CD4-positive, alpha-beta T cell treated with Interleukin-6 for 4 hours (primary cell): ENCODE measurements at places on chromosomes 6 and 20.

- DNase-seq, result no peak
These were observed 48.7 kb downstream of the SCGN start for GRCh38 chr6:25700761-25701160.

DNA sequence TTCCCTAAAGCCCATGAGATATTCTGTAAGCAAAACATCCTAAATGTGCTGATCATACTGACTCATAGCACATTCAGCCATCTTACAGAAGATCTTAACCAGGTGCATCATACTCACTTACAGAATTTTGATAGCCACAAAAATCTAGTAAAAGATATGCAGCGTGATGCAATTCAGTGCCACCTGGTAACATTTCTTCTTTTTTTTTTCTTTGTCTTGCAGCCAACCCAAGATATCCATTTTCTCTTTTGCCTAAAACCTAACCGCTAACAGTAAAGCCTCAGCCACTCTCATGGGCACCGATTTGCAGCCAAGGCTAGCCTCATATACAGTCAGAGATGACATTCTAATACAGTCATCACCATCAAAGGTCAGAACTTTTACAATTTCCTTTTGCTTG is 293.3 kb downstream of the HACE1 start:
- DNase-seq, result no peak

GRCh38 chr6:31897612-31898382 is at the start of gene EHMT2:
TSS of gene EHMT2 (minus strand) at chr6:31897698. CDS start at chr6:31897677, 21 bp downstream.
- DNase-seq, result peak; percentile 85

- DNase-seq, result no peak
These were observed 7.4 kb downstream of the ADAT2 start for GRCh38 chr6:143443096-143443495.

DNA sequence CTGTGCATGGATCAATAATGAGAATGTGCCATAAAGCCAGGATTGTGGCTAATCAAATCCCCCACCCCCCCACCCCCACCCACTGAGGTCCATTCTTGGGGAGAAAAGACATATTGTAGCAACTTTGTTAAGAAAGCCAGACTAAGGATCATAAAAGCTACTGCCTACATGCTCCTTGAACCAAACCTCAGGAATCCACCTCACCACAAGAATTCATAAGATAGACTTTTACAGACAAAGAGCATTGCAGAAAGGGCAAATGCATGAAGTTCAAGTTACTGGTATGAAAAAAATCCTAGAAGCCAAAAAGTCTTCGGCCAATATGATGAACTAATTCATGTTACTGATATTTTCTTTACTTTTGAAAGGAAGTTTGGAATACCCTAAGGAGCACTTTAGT is 187.9 kb upstream of the ARID1B start:
- no peak for DNase-seq

DNA sequence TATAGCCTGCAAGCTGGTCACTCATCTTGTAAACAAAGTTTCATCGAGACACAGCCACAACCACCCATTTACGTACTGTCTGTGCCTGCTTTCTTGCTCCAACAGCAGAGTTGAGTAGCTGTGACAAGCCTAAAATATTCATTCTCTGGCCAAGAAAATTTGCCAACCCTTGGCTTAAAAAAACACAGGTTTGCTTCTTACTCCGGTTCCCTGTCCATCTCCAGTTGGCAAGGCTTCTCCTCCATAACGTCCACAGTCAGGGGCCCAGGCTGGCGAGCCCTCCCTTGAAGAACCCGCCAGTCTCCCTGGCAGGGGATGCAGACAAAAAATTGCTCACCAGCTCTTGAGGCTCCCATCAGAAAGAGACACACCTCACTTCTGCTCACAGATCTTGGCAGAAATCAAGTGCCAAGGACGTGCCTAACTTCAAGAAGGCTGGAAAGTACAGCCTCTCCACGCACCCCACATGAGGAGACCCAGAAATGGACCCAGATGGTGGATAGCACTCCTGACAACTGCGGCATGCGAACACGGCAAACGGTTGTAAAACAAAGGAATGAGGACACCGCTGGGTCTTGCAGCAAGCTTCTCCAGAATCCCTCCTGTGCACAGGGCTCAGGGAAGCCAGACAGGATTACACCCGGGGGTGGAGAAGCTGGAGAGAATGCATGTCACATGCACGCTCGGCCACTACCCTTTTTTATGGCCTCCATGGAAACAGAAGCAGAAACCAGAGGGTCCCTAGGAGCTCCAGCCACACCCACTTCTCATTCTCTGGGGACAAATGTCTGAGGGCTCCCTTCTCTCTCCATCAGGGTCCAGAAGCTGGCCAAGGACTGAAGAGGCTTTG is 59.8 kb upstream of the SIRPA start:
- DNase-seq, result no peak

- DNase-seq, result no peak
These were observed 60.1 kb downstream of the FAM217A start for GRCh38 chr6:4018924-4019236.

- DNase-seq, result no peak
These were observed 88.4 kb downstream of the DHX35 start for GRCh38 chr20:39050555-39050902.

- no peak for DNase-seq
These were observed 60.7 kb upstream of the ADGRG6 start for GRCh38 chr6:142241061-142241460.

DNA sequence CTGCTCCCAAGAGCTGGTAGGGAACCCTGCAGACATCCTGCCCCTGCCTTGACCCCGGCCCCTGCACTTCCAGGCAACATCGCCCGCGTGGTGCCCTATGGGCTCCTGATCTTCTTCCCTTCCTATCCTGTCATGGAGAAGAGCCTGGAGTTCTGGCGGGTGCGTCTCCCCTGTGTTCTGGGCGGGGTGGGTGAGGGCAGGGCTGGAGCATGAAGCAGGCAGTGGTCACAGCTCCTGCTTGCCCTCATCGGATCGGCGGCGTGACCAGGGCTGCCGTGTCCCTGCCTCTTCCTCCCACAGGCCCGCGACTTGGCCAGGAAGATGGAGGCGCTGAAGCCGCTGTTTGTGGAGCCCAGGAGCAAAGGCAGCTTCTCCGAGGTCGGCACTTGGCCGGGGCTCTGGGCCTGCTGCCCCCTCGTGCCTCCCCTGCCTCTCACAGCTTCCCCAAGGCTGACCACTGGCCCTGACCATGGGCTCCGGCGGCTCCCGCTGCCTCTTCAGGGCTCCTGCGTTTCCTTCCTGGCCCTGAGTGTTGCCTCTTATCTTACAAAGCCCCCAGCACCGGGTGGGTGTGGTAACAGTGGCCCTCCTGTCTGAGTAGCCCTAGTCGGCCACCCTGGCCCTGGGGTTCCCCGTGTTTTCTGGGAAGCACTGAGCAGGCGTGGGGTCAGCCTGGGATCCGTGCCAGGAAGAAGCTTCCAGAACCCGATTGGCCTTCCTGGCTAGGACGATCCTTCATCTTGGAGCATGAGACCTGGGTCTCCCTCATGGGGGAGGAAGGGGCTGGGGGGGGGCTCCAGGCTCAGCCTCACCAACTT is 8.0 kb upstream of the TNFRSF6B start:
- DNase-seq, result no peak

DNA sequence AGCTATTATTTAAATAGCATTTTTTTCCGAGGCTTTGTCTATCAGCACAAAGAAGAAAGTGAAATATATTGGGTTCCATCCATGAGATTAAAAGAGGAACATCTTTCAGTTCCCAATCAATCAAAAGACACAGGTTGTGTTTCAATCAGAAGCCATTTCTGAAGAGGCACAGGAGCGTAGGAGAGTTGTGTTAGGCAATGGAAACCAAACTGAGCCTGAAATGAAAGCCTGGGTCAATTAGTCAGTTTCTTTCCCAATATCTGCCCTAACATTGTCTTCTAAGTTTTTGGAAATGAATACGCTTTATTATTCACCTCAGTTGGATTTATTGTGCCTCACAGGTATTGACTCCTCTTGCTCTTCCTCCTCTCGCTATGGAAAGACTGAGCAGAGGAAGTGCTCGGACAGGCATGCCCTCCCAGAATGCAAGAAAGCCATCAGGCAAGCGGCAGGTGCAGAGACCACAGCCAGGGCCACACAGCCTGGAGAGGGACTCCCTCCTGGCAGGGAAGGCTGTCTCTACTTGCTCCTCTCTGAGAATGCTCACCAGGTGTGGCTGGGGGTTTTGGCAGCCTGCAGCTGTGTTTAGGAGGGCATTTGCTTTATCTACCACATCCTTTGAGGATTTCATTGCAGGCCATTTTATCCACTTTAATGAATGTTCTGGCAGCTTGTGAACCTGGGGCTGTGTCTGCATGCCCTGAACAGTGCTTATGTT is 100.8 kb upstream of the NEDD9 start:
- DNase-seq, result no peak

- DNase-seq, result no peak
These were observed 191.4 kb downstream of the ADGRB3 start for GRCh38 chr6:68826501-68826900.

- DNase-seq, result no peak
These were observed 15.4 kb downstream of the SERAC1 start for GRCh38 chr6:158152659-158153058.

DNA sequence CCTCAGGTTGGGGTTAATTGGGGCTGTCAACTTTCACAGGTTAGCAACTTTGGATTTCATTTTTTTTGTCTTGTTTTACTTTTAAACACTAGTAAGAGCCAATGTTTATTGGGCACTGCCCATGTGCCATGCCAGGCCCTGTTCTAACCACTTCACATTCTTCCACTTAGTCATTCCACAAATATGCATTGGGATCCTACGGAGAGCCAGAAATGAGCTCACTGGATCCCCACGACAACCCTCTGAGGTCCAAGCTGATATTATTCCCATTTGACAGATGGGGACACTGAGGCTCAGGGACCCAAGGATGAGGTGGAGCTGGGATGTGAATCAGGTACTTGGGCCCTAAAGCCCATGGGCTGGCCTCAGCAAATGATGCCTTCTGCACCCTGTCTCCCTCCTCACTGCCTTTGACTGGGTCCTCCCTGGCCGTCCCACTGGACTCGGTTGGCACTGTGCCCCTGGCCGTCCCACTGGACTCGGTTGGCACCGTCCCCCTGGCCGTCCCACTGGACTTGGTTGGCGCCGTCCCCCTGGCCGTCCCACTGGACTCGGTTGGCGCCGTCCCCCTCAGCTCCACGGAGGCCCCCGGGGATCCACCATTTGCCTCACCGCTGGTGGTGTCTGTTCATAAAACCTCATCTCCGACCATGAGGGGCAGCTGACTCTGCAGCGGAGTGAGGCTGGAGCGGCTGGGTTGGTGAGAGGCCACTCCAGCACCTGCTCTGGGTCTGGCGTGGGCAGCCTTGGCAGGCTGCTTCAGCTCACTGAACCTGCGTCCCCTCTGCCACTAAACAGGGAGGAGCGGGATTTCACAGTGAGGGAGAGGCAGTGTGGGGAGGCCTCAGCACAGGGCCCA is 4.8 kb upstream of the PMEPA1 start:
- no peak for DNase-seq

DNA sequence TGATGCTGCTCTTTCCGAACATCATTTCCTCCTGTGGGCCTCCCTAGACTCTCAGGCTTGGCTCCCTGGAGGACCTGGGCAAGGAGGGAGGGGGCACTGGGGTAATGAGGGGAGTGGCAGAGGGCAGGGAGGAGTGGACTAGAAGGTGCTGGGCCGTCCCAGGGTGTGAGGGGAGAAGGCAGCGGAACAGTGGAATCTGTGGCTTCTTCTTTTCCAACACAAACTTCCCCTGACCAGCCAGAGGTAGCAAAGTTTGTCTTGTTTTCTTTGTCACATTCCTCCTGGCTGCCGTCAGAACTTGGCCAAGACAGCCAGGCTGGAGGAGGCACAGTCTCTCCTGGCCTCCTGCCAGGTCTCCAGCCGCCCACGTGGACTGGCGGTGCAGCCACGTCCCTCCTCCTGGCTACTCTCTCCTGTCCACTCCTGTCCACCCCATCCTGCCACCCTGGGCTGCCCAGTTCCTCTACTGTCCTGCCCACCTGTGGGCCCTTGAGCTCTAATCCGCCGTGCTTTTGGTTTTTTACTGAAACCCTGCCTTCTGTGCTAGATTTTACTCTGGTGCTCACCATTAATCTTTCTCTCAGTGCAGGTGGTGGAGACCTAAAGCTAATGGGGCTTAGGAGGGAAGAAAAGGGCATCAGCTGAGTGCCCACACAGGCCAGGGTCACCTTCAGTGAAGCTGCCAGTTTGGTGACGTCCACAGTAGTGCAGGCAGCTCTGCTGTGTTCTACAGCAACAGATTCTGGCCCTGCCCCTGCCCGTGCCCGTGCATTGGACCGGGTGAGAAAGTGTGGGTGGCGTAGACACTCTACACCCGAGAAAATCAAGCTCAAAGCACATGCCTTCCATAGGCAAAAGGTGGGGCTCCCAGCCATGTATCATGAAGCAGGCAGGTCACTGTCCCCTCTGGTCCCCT is 2.8 kb upstream of the CDSN start:
- DNase-seq, result no peak

DNA sequence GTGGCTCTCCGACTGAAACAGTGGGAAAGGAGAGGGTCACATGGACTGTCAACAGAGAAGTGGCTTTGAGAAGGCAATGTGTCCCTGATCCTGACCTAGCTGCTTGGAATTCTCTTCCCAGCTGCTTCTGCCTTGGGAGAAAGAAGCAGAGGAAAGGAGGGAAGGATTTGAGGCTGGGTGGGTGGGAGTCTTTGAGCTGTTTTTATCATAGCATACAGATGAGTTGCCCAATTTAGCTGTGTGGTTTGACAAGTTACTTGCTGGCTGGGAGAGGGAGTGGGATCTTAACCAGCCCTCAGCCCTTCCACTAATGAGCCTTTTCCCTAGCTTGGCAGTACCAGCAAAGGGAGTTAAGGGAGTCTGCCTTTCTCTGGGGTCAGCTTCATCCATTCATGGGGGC is 51.1 kb upstream of the MYL9 start:
- DNase-seq, result no peak

DNA sequence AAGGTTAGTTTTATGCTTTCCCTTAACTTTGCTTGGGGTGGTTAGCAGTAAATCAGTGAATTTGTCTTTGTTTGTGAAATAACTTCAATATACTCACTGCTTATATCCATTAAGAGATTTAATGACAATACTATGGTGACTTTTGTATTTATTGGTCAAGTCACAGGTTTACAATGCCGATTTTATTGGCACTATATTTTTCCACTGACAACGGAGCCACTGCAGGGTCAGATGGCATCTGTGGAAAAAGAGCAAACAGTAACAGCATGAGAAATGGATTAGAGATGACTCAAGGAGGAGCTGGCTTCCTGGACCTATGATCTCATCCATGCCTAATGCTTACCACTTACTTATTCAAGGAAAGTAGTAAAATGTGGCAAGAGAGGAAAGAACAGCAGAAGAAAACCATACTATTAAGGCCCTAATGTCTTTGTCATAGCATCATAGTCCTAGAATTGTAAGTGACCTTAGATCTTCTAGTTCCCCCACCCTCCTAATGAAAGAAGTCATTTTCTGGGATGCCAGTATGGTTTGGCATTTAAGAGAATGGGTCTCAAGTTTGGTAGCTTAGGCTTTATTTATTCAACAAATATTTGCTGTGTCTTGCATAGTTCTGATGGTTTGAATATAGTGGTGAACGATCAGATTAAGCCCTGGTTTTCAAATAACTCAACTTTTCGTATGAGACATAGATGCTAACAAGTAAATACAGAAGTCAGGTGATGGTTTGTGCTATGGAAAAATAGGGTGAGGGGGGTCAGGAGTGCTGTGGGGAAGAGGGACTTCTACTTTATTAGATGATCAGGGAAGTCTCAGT is 18.5 kb downstream of the RNF144B start:
- DNase-seq, result no peak
